NCI-H446 (cell line): ENCODE measurements at places on chromosomes 6 and 20.

DNA sequence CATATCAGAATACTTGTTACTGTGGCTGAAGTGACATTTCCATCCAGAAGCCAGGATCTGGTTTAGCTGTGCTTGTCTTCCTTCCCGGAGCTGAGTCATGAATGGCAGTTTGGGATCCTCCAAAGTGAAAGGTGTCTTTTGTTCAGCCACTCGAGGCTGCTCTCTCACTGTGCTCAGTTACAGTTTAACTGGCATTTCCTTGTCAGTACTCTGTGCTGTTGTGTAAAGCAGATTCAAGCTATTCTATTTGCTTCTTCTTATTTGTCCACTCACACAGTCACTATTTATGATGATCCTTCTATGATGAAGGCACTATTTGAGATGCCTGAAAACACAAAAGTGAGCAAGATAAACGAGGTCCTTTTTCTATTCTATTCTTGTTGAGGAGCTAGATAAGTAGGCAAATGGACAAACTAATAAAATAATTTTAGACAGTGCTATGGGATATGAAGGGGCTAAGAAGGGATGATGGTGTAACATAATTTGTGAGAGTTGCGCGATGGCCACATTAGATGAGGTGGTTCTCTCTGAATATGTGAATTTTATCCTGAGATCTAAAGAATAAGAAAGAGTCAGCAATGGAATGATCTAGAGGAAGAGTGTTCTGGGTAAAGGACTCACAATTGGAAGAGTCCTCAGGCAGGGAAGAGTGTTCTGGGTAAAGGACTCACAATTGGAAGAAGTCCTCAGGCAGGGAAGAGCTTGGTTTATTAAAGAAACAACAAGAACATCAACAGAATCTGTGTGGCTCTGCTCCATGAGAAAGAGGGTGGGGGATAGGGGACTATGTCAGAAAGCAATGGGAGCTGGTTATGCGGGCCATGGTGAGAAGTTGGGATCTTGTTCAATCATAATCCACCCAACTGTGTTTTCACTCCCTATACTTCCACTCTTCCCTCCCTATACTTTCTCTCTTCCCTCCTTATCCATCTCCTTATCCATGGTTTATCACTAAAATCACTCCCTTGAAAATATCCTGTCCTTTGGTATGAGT is 40.1 kb downstream of the CYP24A1 start:
- DNase-seq: no peak

GRCh38 chr6:143822584-143823024 is 20.5 kb upstream of the LTV1 start:
- DNase-seq: no peak

DNA sequence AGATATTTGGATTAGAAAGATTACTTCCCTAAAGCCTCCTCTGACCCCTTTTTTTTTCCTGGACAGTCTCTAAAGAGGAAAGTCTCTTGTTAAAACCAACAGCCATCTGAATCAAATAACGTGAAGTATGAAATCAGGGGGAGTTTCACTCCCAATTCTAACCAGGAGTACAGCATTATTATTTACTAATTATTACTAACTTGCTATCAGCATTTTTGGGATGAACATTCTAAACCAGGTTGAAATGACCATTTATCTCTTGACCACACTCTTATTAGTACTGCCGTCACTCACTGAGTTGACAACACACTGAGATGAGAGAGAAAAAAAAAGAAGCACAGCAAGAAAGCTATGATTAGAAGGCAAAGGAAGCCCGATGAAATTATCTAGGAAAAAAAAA is 114.4 kb upstream of the BCLAF1 start:
- no peak for DNase-seq

DNA sequence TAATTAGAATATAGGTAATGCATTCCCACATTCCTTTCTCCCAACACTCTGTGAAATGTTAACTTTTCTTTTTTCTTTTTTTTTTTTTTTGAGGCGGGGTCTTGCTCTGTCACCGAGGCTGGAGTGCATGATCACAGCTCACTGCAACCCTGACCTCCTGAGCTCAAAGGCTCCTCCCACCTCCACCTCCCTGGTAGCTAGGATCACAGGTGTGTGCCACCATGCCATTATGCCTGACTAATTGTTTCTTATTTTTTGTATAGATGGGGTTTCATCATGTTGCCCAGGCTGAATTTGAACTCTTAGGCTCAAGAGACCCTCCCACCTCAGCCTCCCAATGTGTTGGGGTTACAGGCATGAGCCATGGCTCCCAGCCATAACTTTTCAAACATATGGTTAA is 135.7 kb upstream of the SHLD1 start:
- DNase-seq: no peak

GRCh38 chr20:33650111-33650752 is 11.9 kb upstream of the C20orf144 start:
- peak; percentile 67 for DNase-seq

DNA sequence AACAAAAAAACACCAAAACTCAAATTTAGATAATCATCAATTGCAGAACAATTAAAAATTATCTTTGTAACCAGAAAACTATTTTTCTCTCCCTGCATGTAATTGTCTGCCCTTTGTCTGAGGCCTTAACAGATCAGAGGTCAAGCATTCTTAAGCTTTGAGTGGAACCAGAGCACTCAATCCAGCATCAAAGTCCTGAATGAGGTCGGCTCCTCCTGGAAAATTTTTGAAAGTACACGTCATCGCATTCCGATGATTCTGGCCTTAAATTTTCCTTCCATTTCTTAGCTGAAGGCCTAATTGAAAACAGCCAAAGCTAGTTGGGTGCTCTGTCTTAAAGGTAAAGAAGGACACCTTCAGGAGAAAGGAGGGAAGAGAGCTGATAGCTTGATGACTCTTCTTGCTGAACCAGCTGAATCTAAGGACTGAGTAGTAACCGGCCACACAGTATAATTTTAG is 510.2 kb upstream of the SULF2 start:
- DNase-seq: peak; percentile 31

DNA sequence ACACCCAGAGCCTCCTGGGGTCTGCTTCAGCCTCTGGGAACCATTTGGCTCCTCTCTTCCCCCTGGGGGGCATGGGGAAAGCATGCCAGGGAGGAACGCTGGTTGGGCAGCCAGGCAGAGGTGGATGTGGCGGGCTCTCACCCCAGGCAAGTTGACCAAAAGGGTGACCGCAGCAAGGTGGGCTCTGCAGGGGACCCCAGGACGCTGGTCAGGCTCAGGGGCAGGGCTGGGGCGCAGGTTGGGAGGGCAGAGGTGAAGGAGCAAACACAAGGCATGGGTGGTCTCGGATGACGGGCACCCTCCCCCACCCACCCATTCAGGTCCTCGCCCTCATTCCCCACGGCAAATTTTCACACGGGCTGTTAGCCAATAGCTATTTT is 30.2 kb upstream of the MRGBP start:
- no peak for DNase-seq

GRCh38 chr6:5303682-5304081 is 42.4 kb downstream of the FARS2 start:
- DNase-seq: peak; percentile 32

DNA sequence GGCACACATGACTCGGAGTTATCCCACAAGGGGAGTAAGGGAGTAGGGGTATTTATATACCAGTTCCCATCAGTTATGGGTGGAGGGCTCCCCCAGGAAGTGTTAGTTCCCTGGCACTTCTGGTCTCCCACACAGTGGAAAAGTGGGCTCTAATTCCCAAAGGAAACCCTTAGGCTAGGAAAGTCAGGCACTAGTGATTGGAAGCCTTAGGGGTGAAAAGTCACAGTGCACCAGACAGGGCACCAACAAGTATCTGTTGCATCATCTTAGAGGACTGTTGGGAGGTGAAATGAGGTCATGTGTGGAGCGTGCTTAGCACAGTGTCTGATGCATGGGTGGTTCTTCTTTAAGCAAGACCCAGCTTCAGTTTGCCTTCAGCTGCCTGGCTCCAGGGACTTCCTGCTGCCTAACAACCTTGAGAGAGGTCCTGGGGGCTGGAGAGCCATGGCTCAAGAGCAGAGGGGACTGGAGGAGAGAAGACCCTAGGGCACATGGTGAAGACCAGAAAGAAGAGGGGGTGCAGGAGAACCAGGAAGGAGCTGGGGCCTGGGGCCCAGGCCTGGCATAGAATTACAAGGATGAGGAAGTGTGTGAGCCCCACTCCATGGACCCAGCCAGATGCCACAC is 7.5 kb upstream of the FOXP4 start:
- DNase-seq: no peak

DNA sequence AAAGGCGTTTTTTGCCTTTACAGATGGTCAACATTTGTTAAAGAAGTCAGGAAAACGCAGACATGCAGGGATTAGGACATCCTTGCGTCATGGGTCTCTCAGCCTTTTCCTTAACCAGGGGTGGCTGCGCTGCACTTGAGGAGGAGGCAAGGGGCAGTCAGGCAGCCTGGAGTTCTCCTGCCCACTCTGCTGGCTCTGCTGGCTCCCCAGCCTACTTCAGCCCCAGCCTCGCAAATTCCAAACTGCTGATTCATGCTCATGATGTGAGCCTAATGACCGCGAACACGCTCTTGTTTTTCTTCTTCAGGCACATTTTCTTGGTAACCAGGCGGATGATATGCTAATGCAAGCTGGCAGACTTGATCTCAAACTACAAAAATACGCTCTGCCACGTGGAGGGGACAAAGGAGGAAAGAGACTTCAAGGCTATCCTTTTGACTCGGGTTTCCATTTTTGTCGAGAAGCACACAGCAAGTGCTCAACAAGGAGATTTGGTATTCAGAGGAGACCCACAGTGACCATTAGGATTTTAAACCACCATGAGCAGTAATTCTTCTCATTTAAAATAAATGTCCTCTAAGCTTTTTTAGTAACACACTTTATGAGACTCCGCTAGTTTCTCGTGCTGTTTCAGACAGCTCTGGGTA is 290.3 kb upstream of the STXBP5 start:
- DNase-seq: peak; percentile 75

- no peak for DNase-seq
Observed at GRCh38 chr6:86215323-86215722, 572.6 kb upstream of the SYNCRIP start.

DNA sequence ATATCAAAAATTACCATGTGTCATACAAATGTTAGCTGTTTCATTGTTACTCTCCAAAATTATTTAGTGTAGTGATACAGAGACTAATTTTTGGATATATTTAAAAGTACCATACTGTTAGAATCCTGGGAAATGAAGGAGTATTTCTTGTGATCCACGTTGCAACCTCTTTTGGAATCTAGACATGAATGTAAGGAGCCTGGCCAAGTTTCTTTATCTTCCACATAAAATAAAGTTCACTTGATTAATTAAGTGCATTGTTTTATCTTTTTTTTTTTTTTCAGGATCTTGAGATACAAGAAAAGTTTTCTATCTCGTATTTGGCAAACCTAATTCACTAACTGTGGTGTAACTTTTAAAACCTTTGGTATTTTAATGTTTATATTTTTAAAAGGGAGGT is 270.7 kb downstream of the SOX4 start:
- DNase-seq: no peak

DNA sequence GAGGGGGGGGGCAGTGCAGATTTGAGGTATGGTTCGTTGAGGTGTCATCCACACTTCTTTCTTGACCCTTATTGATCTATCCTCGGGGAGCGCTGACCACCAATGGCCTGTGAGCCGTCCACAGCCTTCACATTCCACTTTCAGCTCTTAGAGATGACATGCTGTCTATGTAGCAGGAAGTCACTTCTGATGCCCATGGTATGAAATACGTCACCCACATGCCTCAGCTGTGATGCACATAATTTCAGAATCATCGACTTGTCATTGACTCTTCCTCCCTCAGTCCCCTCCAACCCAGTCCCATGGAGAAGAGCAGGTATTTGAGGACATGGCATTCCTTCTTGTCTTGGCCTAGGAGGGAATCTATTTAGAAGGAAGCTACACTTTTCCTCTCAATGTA is 4.7 kb upstream of the ADGRF5 start:
- DNase-seq: no peak

DNA sequence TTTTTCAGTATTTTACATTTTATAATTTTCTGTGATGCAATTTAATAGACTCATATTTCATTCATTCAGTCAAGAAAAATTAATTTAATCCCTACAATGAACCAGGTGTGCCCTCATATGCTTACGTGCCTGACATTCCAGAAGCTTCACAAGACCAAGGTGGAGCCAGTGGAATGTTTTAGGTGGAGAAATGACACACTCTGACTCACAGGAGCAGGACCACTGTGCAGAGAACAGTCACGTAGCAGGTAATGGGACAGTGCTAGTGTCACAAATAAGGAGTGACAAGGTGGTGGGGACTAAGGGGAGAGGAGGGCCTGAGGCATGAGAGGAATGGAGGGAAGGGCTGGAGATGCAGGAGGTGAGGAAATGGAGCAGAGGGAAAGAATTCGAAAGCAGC is 37.0 kb upstream of the HLA-G start:
- no peak for DNase-seq

GRCh38 chr6:3615391-3616380 is 135.8 kb downstream of the PXDC1 start:
- no peak for DNase-seq

DNA sequence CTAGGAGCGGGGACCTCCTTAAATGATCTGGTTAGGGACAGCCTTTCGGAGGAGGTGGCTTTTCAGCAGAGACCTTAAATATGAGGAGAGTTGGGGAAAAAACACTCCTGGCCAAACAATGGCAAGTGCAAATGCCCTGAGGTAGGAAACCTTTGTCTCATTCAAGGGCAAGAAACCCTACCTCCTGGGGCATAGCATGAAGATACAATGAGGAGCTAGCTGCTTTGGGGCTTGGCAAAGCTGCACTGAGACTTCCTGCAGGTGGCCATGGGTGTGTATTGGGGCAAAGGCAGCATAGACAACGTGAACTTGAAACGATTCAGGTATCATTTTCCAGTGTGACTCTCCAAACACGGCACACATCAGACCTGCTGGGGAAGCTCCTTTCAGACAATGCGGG is 30.7 kb downstream of the PMEPA1 start:
- no peak for DNase-seq

DNA sequence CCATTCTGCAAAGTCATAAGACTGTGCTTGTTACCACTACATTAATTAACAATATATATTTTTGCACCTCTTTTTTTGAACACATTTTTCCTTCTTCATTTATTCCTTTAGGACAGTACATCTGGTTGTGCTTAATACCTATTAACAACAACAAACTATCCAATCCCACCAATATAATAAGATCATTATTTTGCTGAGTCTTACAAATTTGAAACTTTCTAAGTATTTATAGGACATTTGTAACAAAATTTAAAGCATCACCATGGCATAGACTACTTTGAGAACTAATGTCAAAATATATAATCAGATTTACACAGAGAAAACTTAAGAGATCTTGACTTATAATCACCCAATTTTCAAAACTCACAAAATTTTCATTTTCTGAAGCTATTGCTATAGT is 47.9 kb downstream of the FILIP1 start:
- DNase-seq: no peak
